NCI-H187 (cell line): ENCODE measurements at places on chromosomes 13 and 19.

- DNase-seq, result no peak
Observed at GRCh38 chr13:104678161-104678560, 1611.9 kb upstream of the SLC10A2 start.

- no peak for DNase-seq
Observed at GRCh38 chr13:40969169-40969901, 49.8 kb downstream of the ELF1 start.

DNA sequence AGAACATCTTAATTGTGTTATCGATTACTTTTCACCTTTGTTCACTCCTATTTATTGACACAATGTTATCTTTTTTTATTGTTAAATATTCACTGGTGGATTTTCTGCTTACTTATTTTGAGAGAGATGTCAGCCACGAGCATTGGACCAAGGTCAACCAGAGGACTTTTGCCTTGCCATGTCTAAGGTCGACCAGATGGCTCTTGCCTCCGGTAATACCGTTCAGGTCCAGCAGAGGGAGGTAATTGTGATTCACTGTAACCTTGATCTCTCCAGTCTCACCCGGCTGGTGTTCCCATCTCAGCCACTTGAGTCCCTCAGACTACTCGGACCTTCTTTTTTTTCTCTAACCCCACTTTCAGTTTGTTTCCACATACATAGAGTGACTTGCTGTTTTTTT, 1438.1 kb downstream of the UQCRFS1 start:
- no peak for DNase-seq

- no peak for DNase-seq
Observed at GRCh38 chr19:49067554-49067953, 2.9 kb upstream of the NTF4 start.

GRCh38 chr19:35110974-35111373, 4.6 kb upstream of the FXYD3 start:
- DNase-seq, result no peak

DNA sequence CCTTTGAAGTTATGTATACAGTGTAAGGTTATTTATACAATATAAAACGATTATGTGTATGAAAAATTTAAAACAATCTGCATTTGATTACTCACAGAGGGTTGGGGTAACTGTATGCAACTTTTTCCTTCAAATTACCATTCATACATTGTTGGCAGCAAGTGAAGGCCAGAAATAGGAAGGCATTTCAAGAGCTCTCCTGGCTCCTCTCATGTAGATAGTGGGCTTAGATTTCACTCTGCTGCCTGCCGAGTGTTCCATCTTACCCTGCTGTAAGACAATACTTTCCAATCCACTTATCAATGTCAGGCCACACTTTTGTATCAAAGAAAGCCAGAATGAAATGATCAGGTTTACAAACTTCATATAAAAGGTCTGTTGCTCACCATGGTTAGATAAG, 245.2 kb downstream of the DNAJC15 start:
- peak; percentile 51 for DNase-seq

GRCh38 chr19:1424192-1424955, 13.8 kb upstream of the RPS15 start:
- DNase-seq, result no peak

DNA sequence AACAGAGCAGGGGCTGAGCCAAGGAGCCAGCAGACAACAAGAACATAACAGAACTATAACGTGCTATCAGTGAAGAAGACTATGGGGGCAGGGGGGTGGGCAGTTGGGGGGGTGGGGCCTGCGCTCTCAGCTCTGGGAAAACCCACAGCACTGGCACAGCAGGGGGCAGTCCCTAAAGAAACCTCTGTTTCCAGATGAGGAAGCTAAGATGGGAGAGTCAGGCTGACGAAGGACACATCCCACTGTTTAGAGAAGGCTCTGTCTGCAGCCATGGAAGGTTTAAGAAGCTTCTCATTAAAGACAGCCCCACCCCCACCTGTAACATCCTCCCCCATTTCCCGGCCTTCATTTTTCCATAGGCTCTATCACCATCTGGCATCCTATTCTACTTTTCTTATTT, 7.1 kb upstream of the DOCK9 start:
- DNase-seq, result no peak

GRCh38 chr13:30584051-30584731, 33.5 kb upstream of the USPL1 start:
- no peak for DNase-seq

GRCh38 chr19:8473648-8474476, 28.6 kb downstream of the PRAM1 start:
- no peak for DNase-seq

DNA sequence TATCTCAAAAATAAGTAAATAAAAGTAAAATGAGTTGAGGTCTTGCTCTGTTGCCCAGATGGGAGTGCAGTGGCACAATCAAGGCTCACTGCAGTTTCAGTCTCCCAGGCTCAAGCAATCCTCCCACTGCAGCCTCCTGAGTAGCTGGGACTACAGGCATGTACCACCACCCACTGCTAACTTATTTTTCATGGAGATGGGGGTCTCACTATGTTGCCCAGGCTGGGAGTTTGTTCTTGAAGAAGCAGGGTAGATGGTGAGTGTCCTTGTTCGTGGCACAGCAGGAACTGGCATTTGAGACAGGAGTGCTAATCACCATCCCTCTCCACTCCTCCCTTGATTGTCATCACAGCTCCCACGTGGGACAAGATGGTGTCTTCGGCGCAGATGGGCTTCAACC, 3.5 kb downstream of the NLRP2 start:
- no peak for DNase-seq

- no peak for DNase-seq
Observed at GRCh38 chr13:33640832-33641231, 177.1 kb upstream of the RFC3 start.

DNA sequence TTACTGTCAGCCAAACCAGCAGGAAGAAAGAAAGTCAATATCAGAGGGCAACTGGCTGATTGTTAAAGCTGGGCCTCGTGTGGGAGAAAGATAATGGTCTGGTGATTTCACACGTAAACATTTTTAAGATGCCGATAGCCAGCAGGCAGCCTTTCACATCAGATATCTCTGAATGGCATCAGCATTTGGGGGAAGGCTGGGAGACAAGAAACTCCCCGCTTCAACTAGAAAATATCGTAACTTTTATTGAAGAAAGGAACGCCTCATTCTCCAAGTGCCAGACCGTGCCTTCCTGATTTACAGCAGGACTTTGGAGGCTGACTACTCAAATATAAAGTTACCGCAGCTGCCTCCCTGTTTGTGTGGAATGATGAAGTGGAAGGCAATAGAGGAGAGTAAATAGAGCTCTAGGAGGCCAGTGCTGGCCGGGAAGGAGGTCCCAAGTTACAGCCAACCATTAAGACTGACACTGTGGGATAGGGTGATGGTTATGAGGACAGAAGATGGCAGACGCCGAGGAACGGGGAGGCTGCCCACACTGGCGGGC, 284.3 kb upstream of the MAB21L1 start:
- DNase-seq, result no peak

DNA sequence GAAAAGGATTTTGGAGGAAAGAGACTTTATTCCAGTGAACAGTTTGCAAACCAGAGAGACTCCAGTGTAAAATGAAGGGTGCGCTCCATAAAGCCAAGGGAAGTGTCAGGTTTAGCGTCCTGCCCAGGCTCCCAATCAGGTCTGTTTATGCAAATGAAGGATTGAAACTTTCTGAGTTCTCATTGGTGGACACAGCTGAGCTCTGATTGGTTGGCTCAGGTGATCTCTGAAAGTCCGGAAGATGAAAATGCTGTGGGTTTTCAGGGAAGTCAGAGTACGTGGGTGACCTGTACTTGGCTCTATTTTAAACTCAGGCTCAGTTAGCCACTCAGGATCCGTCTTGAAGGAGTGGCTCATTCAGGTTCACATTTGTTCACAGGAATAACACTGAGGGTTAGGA, 28.7 kb upstream of the CD33 start:
- no peak for DNase-seq

DNA sequence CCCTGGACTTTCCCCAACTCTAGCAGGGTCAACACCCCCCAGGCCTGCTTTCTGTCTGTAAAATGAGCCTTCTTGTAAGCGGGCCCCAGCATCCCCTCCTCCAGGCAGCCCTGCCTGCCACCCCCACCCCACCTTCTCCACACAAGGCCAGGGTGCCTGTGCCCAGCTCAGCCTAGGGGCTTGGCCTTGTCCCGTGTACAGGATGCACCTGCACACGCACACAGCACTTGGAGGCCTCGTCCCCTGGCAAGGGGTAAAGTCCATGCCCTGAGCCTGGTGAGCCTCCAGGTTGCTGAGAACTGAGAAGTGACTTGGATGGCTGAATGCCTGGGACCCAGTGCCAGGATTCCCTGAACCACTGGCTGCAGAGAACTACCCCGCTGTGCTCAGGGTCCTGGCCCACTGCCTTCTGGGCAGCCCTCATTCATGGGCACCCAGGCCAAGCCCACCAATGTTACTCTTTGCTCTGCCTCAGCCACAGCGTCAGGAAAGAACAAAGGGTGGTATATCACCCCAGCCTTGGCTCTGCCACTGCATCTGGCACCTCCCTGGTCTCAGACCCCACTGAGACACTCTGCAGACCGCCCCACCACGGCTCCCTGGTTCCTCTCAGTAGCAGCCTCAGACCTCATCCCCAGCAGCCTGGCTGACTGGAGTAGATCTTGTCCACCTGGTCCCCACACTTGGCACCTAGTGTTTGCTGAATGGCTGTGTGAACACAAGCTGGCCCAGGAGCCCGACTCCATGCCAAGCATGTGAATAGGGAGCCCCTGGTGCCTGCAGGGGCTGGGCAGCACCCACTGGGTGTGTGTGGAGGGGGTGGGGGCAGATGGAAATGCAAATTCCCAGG, 1.8 kb upstream of the TM6SF2 start:
- DNase-seq, result no peak

- DNase-seq, result peak; percentile 69
Observed at GRCh38 chr19:48400018-48400742, 6.7 kb downstream of the GRIN2D start.

- DNase-seq, result no peak
Observed at GRCh38 chr19:1310853-1311180, 25.1 kb downstream of the EFNA2 start.

DNA sequence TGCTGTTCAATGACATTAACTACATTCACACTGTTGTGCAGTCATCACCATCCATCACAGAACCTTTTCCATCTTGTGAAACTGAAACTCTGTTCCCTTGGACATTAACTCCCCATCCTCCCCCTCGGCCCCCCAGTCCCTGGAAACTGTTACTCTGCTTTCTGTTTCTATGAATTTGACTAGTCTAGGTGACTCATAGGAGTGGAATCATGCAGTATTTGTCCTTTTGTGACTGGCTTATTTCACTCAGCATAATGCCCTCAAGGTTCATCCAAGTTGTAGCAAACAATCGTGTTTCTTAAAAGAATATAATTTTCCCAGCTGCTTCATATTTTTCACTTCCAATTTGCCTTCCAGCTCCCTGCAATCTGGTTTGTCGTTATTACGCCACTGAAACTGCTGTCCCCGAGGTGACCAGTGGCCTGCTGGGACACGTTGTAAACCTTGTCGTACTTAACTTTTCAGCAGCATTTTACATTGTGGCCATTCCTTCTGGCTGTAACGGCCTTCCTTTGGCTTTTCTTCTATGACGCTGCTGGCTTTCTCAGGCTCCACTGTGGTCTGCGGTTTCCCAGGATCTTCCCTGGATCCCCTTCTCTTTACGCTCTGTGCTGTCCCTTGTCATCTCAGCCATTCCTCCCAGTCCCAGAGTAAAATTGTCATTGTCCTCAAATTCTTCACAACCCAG, 74.0 kb downstream of the DHRS12 start:
- no peak for DNase-seq

GRCh38 chr19:38838208-38838985, 6.8 kb upstream of the ECH1 start:
- DNase-seq, result no peak

DNA sequence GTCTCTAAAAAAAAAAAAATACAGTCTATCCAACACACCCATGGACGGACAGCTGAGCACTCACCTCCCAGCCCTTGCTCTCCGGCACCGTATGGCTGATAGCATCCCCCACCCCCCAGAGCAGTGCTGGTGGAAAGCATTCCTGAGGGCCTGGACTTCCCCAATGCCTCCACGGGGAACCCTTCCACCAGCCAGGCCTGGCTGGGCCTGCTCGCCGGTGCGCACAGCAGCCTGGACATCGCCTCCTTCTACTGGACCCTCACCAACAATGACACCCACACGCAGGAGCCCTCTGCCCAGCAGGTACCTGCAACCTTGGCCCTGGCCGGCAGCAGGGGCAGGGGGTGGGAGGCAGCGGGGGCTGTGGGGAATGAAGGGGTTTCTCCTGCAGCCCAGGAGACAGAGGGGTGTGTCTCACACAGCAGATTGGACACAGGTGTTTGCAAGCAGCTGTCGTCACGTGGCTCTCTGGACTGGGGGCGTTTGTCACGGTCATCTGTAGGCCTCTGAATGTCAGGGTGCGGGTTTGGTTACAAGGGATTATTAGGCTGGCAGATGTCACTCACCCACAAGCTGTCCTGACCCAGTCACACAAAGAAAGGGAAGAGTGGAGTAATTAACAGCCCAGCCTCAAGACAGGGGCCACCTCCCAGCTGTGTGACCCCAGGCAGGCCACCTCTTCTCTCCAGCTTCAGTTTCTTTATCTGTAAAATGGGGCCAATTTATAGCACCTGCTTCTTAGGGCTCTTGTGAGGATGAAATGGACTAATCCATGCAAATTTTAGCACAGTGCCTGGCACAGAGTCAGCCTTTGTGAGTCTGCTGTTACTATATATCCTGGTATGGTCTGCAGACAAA, 19.3 kb downstream of the PLD3 start:
- no peak for DNase-seq

- DNase-seq, result no peak
Observed at GRCh38 chr13:20573636-20574035, 6.7 kb downstream of the IFT88 start.

DNA sequence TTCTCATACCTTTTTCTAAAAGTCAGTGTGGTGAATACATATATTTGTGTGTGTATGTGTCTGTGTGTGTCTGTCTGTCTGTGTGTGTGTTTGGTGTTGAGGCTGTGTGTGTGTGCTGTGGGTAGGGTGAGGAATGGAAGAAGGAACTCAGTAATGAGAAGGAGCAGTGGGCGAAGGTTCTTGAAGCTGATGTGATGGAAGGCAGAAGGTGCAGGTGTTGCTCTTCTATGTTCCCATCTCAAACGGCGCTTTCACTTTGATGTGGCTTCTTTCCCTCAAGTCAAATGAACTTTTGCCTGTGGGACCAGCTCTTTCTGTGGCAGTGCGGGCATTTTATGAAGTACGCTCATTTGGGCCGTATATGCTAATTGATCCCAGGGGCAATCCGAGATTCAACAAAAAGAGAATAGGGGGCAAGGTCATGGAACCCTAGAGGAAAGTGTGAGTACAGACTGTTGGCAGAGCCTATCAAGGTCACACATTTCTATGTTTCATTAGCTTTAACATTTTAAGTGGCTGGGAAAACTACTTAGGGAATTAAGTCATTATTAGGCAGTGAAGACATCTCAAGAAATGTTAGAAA, 15.2 kb downstream of the BIVM start:
- DNase-seq, result no peak

- DNase-seq, result no peak
Observed at GRCh38 chr19:40279120-40279551, 6.0 kb downstream of the AKT2 start.

GRCh38 chr19:41895745-41896580, 13.0 kb downstream of the ARHGEF1 start:
- no peak for DNase-seq

- DNase-seq, result no peak
Observed at GRCh38 chr13:30829833-30830637, 76.0 kb upstream of the MEDAG start.
